ENCODE measurements at places on chromosomes 7 and 10.

GRCh38 chr10:103696411-103697145 is 158.8 kb downstream of the SH3PXD2A start:
- DNase-seq = no peak

GRCh38 chr7:49488573-49488972 is 284.9 kb upstream of the VWC2 start:
- DNase-seq = no peak

DNA sequence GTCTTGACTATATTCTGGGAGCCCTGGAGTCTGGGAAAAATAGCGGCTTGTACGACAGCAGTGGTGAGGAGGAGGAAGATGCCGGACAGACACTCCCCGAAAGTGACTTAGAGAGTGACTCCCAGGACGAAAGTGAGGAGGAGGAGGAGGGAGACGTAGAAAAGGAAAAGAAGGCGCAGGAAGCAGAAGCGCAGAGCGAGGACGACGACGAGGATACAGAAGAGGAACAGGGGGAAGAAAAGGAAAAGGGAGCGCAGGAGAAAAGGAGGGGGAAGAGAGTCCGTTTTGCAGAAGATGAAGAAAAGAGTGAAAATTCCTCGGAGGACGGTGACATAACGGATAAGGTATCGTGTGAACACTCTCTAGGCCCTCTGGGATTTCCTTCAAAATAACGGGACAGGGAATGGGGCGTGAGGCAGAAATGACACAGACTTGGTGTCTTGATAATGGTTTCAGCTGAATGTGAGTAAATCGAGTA is 908 bp downstream of the NOM1 start:
- no peak for DNase-seq

DNA sequence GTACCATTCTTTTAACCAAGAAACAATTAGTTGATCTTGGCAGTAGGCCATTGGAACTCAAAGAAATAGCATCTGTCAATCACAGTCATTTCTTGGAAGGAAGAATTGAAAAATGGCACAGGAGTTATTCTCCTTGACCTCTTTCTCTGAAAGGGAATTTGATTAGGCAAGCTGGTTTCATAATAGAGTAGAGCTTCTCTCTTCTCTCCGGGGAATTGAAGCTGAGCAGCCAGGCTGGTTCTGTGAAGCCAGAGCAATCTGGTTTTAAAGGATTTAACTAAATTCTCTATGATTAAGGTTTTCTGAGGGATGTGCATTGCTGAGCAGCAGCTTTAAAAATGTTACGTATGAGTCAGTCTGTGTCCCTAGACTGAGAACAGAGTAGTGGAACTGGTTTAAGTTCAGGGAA is 70.2 kb downstream of the AHCYL2 start:
- no peak for DNase-seq

- DNase-seq = no peak
Measured at GRCh38 chr7:103919272-103919868, 70.1 kb downstream of the RELN start.

Measured in cortex of kidney (tissue), 1 donor.